GM12892 (cell line): ENCODE measurements at places on chromosomes 6 and 20.

- DNase-seq = no peak
These were observed 134.2 kb downstream of the MRPL14 start for GRCh38 chr6:43992783-43993644.

DNA sequence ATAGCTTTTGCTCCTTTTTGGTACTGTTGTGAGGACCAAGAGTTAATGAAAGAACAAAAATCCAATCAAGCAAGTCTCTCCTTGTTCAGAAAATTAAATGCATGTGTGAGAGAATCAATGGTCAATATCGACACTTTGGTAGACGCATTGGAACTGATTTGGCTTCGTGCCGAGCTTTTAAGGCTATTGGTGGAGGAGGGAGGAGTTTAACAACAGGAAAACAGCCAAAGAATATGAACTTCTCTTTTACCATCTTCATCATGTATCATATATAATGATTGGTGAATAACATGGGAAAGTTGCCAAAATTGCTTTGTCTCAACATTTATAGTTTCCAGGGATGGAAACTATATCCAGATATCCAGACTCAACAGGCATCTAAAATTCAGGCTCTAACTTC, 266.5 kb upstream of the CITED2 start:
- DNase-seq = no peak

- no peak for DNase-seq
These were observed 98.1 kb downstream of the RALGAPA2 start for GRCh38 chr20:20614391-20614790.

DNA sequence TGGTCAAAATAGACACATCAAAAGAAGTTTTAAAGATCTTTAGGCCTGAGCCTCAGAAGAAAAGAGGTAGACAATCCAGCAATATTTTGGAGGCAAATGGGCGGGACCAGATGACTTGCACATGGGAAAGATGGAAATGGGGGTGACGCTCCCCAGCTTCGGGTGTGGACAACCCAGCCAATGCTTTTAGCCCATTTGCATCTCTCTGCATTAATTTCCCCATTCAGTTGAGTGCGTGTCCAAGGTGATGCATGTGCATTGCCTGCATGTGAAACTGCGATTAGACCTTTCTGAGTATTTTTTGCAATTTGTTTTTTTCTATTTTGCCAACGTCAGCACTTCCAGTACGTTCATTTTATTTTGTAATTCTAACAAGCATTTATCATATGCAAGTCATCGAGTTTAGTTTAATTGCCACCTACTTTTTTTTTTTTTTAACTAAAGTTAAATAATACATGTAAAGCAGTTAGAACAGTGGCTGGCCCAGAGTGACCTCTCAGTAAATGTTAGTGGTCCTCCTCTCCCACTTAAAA, 24.2 kb downstream of the PDRG1 start:
- DNase-seq = no peak

DNA sequence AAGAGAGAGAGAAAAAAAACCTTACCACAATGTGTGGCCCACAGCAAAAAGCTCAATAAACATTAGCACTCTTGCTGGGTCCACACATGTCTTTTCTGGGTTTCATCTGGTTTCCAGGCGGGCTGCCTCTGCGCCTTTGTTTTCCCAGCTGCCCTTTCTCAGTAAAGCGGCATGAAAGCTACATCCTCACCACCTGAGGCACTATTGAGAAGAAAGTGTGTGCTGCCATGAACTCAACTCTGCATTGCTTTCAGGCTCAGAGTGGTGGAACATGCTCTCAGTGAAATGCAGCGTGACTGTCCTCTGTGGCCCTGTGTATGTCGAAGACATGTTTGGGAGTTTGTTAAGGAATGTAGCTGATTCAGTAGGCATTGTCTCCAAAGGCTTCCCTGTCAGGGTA, 102.3 kb downstream of the LYRM2 start:
- DNase-seq = no peak

DNA sequence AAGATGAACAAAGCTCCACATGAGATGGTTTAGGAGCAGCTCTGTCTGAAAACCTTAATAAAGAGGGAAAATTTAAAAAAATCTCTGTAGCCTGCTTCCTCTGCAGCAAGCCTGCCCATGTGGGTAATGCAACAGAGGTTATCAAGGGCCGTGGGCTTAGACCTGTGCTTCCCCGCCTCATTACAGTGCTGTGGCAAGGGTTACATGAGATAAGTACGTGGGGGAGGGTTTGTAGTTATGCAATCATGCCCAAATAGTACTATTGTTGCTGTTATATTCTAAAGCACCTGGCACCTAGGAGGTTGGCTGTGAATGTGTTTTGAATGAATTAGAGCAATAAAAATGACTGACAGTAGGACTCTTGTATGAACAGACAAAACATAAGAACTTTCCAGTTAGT, 68.3 kb downstream of the PKHD1 start:
- no peak for DNase-seq

DNA sequence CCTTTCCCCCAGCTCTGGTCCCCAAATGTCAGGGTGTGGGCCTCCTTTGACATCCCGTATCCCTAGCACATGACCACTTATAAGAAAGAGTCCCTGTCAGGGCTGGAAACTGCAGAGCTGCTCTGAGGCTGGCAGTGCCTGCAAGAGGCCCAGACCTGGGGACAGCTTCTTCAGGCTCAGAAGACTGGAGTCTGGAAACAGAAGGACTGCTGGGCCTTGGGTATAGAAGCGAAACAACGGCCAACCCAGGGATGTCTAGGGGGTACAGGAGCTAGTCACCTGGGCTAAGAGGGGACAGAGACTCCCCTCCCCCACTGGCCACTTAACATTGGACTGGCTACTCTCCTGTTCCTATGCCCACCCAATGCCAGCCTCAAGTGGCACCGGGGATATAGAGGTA, 4.7 kb downstream of the SCUBE3 start:
- no peak for DNase-seq

- no peak for DNase-seq
These were observed 71.9 kb downstream of the MDGA1 start for GRCh38 chr6:37625591-37626374.

GRCh38 chr6:122059918-122060317, 339.5 kb upstream of the HSF2 start:
- DNase-seq = no peak
